ENCODE measurements at places on chromosomes 1 and 21.
A peak's percentile ranks its signal among the peaks of the same experiment; 100 is the strongest.

- peak; percentile 34 for DNase-seq
These were observed 39.1 kb upstream of the CDC42BPA start for GRCh38 chr1:227357171-227357926.

DNA sequence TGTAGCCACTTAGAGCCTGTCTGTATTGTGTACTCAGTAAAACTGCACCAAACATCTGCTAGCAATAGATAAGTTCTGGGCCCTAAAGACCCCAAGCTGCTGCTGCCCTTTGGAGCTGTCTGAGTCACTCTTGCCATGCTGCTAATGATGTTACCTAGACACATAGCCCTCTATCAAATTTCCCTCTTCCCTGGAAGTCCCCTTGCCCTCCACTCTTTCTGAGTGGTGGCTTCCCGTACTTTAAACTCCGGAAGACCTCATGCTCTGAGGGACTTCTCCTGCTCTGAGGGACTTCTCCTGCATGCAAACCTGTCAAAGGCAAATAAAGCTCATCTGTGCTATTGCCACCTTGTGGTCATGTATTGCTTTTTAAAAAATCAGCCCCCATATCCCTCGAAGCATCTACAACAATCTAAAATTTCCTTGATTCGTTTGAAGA is 34.0 kb downstream of the FH start:
- DNase-seq, result no peak

DNA sequence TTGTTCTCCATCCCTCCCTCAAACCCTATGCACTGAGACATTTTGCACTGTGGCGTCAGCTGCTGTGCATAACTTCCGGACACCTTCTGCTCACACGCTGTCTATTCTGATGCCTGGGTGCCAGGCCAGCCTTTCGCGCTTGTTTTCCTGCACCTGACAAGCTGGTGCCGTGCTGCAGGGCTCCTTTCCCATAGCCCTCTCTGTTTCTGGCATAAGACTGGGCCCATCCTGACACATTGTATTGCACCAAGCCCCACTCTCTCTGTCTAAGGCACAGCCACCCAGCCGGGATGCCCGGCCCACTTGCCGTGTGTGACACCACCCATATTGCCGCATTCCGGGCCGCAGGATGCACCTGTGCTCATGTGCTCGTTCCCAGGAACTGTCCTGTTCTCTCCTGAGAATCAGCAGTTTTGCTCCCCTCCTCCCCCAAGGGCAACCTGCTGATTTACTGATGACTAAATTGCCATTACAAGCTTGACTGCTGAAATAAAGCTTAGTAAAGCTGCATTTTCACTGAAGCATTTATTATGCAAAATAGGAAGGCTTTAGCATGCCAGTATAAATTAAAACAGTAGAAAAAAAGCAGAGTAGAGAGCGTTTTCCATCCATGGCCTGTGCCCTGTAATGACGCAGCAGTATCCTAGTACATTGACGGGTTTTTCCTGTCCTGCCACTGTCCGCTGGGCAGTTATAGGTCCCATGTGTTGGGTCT is 88.0 kb downstream of the CD247 start:
- DNase-seq, result no peak

DNA sequence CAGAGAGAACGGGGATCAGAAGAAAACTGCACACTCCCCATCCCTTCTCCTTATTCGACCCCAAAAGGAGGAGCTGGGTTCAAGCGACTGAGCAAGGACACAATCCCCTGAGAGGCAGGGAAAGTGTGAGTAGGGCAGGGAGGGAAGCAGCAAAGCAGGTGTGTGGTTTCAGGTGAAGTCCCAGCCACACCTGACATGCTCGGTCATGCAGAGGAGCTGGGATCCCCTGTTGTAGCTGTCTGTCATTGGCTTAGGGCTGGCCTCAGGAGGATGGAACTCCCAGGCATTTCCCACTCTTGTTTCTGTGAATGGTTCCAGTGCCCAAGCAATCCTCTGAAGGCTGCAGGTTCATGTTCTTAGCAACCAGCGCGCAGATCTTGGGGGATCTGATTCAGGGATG is 150.7 kb downstream of the DSCAM start:
- no peak for DNase-seq

DNA sequence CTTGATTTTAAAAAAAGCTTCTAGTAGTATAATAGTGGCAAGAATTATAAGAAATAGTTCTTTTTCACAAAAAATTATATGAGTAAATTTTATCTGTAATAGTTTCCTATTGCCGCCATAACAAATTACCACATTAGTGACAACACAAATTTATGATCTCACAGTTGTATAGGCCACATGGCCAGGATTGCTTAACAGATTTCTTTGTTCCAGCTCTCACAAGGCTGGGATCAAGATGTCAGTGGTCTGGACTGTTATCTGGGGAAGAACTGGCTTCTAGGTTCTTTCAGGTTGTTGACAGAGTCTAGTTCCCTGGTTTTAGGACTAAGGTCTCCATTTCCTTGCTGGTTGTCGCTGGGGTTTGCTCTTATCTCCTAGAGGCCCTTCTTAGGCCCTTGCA is 236.4 kb downstream of the USP25 start:
- DNase-seq, result no peak

DNA sequence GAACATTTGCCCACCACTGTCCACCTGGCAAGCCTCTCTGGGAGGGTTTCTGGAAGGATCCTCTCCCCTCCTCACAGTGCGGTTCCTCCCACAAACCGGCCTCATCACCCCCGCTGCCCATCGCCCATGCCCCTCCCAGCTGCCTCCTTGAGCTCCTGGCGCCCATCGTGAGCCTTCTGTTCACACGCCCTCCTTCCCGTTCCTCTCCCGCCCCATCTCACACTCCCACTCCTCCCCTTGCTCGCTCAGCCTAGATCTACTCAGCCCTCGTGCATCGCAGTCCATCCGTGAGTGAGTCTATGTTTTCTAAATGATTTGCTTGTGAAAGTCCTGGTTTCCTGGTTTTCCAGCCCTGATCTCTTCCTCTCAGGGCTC is 119.1 kb upstream of the C1orf174 start:
- no peak for DNase-seq

GRCh38 chr1:159992161-159992560 is 38.1 kb upstream of the SLAMF9 start:
- DNase-seq, result no peak

DNA sequence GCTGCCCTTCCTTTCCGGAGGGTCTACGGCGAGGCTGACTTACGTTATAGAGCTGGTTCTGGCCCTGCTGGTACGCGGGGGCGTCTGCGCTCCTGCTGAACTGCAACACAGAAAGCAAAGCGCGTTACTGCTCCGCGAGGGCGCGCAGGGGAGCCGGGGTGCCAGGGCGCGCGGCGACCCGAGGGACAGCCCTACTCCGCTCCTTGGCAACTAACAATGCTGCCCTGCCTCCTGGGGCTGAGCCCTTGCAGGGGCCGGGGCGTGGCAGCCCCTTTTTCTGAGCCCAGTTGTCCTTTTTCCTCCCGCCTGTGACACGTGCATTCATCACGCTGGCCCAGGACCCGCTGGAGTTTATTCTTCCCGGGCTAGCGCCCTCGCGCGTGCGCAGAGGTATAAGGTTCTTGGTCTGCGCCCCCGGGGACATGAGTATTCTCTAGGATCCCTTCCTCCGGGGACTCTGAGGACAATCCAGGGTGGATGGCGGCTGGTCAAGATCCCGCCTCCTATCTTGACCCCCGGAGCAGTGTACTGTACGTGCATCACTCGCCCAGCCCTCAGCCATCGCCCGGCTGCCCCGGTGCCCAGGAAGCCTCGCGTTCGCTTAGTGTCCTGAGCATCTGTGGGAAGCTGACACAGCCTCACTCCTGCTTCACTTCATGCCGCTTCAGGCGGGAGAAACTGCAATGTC is 78.9 kb downstream of the CD247 start:
- no peak for DNase-seq

GRCh38 chr1:116451702-116452101 is 78.7 kb downstream of the ATP1A1 start:
- DNase-seq, result no peak

DNA sequence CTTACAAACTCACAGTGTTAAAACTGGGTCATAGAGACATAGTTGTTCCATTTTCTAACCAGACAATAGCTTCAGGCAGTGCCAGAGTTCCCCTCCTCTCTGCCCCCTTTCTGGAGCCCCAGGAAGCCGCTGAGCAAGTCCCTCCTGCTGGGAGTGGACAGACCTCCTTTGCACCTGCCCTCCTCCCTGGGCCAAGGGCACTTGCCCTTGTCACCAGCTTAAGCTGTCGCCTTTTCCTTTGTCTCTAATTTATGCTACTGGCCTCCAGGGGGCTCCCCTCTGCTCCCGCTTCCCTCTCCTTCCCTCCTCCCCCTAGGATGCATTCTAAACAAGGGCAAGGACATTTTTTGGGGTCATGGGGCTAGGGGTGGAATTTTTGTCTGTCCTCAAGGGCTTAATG is 182.4 kb downstream of the MIS18A start:
- peak; percentile 69 for DNase-seq

- DNase-seq, result no peak
These were observed 824.8 kb downstream of the ADGRL2 start for GRCh38 chr1:82625537-82625936.

DNA sequence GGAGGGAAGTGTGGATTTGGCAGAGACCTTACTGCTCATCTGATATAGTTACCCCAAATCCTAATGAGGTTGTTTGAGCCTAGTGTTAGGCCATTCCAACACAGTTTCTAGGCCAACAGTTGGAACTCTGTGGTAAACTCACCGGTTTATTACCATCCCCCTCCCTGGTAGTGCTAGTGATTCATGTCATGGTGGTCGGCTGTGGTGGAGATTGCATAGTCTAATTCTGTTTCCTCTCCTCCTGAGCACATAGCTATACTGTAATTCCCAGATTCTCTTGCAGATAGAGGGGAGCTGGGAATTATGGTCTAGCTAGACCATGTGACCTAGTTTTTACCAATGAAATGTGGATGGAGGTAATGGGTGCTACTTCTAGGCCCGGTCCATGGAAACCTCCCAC is 123.7 kb upstream of the KIF26B start:
- DNase-seq, result no peak

- no peak for DNase-seq
These were observed 9.9 kb upstream of the HJV start for GRCh38 chr1:146031476-146031875.

- no peak for DNase-seq
These were observed 64.3 kb upstream of the ZC3H12A start for GRCh38 chr1:37410105-37410504.

DNA sequence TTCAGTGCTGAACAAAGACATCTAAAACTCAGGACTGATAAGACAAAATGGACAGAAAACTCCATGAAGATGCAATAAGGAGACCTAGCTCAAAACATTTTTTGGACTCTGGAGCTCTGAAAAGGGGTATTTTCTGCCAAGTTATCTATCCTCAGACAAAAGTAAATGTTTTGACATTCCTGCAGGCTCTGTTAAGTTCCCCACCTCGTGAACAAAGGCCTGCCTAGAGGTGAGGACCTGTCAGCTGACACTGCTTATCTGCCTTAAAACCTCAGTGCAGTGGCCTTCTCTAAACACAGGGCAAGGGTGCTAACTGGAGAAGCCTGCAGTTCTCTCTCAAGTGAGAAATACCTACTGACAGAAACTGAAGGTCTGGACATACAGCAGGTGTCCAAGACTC is 41.1 kb downstream of the COLGALT2 start:
- peak; percentile 30 for DNase-seq

- no peak for DNase-seq
These were observed 172.2 kb upstream of the UBE2U start for GRCh38 chr1:64031236-64031635.

GRCh38 chr21:15976807-15977206 is 247.0 kb downstream of the USP25 start:
- no peak for DNase-seq

- no peak for DNase-seq
These were observed 69.8 kb upstream of the FAM3B start for GRCh38 chr21:41246808-41247207.

DNA sequence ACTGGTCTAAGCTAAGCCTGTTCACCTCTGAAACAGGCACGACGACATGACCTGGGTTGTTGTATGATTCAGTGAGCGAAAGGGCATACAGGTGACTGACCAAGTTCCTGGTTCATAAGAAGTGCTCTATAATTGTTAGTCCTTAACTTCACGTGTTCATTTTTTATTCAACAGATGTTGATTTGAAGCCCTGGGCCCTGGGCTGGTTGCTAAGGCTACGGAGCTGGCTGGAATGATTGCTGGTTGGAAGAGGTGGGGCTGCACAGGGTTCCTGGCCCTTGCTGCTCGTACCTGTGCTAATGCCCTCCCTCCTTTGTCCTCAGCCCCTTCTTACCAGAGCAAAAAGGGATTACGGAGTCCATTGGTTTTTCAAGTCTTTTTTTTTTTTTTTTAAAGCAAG is 111.3 kb upstream of the CSF3R start:
- DNase-seq, result no peak

GRCh38 chr1:156705321-156705917 is at the start of gene CRABP2:
Gene CRABP2, minus strand, starts transcription at chr1:156705583. Its CDS starts 137 bp downstream, at chr1:156705446.
- DNase-seq, result peak; percentile 68

- no peak for DNase-seq
These were observed 269.7 kb upstream of the CSF3R start for GRCh38 chr1:36752431-36752830.

- DNase-seq, result no peak
These were observed 301.3 kb downstream of the PLPP3 start for GRCh38 chr1:56278061-56278460.

GRCh38 chr21:34330055-34330454 is 33.8 kb upstream of the KCNE2 start:
- DNase-seq, result no peak

GRCh38 chr1:87474098-87474497 is 145.4 kb downstream of the LMO4 start:
- no peak for DNase-seq
